ENCODE measurements at places on chromosomes 6 and 20. TPM values are rescaled to one million over a fixed set of nuclear protein-coding genes. Genes with fewer than 3 reads are reported as not detected.

Gene NRSN1
- total RNA-seq = not detected

- no peak overlapping the region for H3K4me3 ChIP-seq
- no peak overlapping the region for H3K27ac ChIP-seq
- no peaks in the 10 kb centered on the region for H3K4me1 ChIP-seq
- H3K36me3 ChIP-seq = no peaks in the 10 kb centered on the region
- no peaks in the 10 kb centered on the region for H3K27me3 ChIP-seq
Observed at GRCh38 chr6:117280922-117281321, 15.6 kb downstream of the VGLL2 start.

DNA sequence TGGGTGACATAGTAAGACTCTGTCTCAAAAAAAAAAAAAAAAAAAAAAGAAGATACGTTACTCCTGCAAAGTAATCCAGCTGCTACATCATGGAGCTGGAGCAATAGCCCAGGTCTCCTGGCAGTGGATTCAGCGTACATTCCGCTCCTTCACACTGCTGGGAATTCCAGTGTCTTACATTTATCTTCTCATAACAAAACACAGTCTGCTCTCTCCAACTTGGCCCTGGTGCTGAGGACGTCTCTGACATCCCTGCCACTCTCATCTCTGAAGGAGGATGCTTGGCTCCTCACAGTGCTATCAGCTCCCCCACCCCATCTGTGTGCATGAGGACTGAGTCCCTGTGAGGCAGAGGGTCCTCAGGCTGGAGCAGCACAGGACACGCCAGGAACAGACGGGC lies 529.8 kb downstream of the CD83 start:
- no peak overlapping the region for H3K4me3 ChIP-seq
- H3K4me1 ChIP-seq = 0 out of 2 replicates have a peak, but pooled peaks cover 2% of the 10 kb centered on the region
- DNase-seq = no peak
- no peaks in the 10 kb centered on the region for H3K27me3 ChIP-seq
- no peaks in the 10 kb centered on the region for H3K36me3 ChIP-seq

Gene GRM4
- 5.3 TPM for total RNA-seq

Gene KHDRBS2
- 2.7 TPM for total RNA-seq

- no peak overlapping the region for H3K27ac ChIP-seq
- no peak for DNase-seq
- H3K4me3 ChIP-seq = no peak overlapping the region
- H3K27me3 ChIP-seq = no peaks in the 10 kb centered on the region
- H3K36me3 ChIP-seq = peaks cover 10% of the 10 kb centered on the region
- no peaks in the 10 kb centered on the region for H3K4me1 ChIP-seq
Observed at GRCh38 chr20:40254023-40254772, 434.8 kb downstream of the MAFB start.

Gene FAM83C
- not detected for total RNA-seq

Measured in H9 (cell line).